ENCODE measurements at places on chromosomes 1 and 21. TPM values are rescaled to one million over a fixed set of nuclear protein-coding genes. Genes with fewer than 3 reads are reported as not detected.

DNA sequence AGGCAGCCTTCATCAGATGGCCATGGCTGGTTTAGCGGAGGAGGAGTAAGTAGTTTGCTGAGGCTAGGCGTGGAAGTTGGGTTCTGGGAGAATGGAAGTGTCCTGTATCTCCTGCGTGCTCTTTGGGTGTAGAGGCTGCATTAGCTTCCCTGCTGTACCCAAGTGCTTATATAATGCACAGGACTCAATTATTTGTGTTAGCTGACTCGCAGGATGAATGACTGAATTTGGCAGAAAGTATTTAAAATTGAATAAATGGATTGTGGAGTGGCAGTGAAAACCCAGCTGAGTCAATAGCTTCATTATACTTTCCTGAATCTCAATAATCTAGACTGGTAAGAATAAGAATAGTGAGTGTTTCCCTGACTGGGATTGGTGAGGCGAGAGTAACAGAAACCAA is 13.8 kb downstream of the DNTTIP2 start:
- DNase-seq: no peak
- H3K36me3 ChIP-seq: peaks cover 28% of the 10 kb centered on the region
- H3K4me1 ChIP-seq: no peaks in the 10 kb centered on the region

DNA sequence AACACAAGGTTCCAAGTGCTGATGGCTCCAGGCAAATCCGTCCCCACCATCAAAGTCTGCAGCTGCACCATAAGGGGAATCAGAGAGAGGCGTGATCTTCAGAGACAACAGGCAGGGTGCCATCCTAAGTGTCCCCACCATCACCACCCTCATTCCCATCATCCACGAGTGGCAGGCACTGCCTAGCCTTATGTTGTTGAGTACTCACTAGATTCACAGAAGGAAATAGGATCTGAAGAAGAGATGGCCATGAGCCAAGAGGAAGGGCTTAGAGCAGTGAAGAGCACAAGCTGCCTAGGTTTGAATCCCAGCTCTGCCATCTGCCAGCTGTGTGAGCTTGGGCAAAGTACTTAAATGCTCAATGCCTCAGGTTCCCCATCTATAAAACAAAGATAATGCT is 207.3 kb upstream of the CSF3R start:
- no peak for DNase-seq
- H3K27me3 ChIP-seq: peaks cover 30% of the 10 kb centered on the region
- H3K27ac ChIP-seq: no peak overlapping the region
- no peak overlapping the region for H3K4me3 ChIP-seq
- H3K4me1 ChIP-seq: no peaks in the 10 kb centered on the region
- no peaks in the 10 kb centered on the region for H3K36me3 ChIP-seq

GRCh38 chr1:84703431-84703830 is 13.2 kb upstream of the SSX2IP start:
- no peaks in the 10 kb centered on the region for H3K27me3 ChIP-seq
- H3K4me3 ChIP-seq: no peak overlapping the region
- no peak for DNase-seq
- H3K36me3 ChIP-seq: no peaks in the 10 kb centered on the region

GRCh38 chr1:56295949-56296929 is 283.1 kb downstream of the PLPP3 start:
- H3K27me3 ChIP-seq: no peaks in the 10 kb centered on the region
- H3K27ac ChIP-seq: no peak overlapping the region
- H3K4me1 ChIP-seq: no peaks in the 10 kb centered on the region

DNA sequence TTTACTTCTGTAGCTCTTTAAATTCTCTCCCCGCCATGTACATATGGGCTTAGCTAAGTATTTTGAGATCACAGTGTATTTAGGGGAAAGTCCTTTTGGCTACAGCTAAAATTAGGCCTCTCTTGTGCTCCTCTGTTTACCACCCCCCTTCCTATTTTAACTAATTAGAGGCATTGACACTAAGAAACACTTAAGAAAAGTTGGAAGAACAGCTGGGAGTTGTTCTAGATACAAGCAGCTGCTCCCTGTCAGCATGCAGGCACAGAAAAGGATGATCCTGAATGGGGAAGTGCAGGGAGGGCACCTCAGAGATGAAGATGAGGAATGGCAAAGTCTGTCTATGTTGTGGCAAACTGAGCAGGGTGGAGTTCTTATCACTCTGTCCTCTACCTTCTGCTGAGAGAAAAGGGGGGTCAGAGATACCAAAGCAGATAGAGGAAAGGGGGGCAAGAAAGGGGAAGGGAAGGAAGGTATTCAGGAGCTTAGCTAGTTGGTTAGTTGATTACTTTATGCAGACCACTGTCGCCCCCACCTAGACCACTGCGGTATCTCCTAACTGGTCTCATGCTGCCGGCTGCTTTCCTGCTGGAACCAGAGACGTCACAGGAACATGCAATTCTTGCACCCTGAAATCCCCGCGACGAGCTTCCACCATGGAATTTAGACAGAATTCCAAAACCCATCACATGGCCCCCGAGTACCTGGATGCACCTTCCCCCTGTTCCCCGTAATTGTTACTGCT is 82.4 kb upstream of the HOOK1 start:
- no peaks in the 10 kb centered on the region for H3K36me3 ChIP-seq
- peaks cover 31% of the 10 kb centered on the region for H3K4me1 ChIP-seq
- no peaks in the 10 kb centered on the region for H3K27me3 ChIP-seq

The VSIG8 gene
- not detected for total RNA-seq
